ENCODE measurements at places on chromosomes 11 and 22.

- DNase-seq: no peak
These were observed 19.7 kb downstream of the PARVG start for GRCh38 chr22:44200451-44200850.

DNA sequence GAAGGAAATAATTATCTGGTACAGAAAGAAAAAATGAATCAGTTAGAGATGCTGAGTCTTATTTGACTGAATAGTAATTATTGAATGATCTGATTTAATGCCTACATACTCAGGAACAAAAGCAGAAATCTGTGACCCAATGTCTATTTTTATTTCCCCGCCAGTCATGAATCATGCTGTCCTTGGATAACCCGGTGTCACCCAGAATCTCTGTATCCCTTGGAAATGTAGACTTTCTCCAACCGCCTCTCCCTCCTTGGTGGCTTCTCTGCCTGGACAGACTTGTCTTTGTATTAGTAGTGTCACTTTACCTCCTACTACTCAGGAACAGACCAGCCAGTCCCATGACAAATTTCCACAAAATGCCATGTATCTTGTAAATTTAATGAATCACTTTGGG is 173.3 kb upstream of the PDGFD start:
- no peak for DNase-seq

DNA sequence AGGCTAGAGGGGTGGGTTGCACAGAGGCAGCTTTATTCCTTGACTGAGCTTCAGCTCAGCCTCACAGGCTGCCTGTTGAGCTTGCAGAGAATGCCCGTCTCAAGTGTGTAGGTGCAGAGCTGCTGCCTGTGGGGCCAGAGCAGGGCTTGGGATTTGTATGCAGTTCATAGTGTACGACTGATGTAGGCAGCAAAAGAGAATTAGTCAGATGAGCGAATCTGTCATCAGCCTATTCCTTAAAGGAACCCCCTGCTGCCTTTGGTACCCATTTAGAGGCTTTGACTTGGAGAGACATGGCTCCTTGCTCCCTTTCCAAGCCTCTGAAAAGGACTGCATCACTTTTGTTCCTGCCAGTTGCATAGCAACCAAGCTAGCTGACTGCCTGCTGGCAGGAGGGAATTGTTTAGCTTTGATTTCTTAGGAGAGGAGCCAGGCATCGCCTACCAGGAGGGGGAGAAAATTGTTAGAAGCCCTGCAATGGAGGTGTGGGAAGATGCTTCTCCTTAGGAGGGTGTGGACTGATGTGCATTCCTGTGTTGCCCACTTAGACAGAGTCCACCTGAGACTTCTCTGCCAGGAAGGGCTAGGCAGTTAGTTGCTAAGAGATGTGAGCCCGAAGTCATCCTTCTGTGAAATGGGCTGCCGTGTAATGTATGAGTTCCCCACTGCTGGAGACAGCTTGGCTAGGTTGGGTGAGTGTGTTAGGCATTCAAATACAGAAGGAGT is 10.9 kb downstream of the ACO2 start:
- no peak for DNase-seq

DNA sequence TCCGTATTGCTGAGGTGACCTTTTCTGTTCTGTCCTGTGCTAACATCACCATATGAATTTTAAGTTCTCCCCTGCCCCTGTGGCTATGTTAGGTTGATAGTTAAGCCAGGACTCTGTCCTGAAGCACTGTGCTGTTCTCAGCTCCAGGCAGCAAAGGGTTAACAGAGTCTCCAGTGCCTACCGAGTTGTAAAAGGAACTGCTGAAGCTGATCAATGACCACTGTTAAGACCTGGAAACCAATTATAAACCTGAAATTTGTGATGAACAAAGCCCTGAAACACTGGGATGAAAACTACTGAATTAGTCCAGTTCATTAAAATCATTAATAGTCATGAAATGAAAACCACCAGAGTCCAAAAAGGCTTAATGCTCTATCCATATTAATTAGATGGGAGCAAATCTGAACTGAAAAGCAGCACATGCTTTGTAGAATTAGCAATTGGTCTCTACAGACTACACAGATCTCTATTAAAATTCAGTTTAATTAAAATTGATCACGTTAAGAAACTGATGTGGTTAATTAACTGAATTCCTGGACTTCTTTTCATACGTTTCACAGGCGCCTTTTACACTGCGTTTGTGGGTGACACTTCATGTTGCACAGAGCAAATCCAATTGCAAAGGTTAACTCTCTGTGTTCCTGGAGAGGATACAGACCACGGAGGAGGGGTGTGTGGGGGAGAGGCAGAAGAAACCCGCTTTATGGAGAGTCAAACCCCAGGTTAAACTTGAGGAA is 188.5 kb upstream of the MPPED2 start:
- DNase-seq: no peak

- no peak for DNase-seq
These were observed 1.1 kb downstream of the OVOL1 start for GRCh38 chr11:65787649-65788622.

DNA sequence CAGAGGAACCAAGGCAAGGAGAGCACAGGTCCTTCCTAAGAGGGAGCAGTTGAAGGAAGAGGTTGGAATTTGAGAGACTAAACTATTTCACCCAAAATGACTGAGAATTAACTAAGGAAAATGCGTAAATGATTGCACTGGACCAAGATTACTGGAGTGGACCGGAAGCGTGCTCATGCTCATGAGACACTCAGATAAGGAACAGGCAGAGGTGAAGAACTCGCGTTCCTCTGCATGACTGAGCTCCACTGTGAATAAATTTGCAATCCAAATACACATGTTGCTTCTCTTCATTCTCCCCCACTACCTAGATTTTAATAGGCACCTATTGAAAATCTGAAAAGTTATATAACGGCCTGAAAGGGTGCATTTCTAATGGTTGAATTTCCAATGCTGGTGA is 207.0 kb downstream of the KIRREL3 start:
- no peak for DNase-seq

DNA sequence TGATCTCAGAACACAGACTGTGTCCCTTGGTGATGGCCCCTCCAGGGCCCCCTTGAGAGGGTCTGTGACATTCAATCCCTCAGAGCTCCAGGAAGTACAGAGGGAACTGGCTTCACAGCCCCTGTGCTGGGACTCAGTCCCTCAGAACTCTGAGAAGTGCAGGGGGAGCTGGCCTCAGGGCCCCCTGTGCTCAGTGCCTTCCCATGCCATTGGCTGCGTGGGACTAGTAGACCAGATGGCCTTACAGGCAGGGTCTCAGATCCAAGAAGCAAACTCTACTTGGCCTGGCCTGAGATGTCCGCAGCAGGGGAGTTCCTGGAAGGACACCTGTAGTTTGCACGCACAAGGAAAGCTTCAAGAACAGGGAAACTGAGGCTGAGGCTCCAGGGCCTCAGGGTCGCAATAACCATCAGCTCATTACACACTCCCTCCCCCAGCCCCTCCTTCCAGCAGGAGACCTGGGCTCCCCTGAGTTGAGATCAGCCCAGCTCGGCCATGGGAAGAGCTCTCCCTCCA is 138.4 kb downstream of the BRD1 start:
- DNase-seq: no peak

GRCh38 chr11:13140028-13140870 is 131.1 kb downstream of the RASSF10 start:
- DNase-seq: no peak

DNA sequence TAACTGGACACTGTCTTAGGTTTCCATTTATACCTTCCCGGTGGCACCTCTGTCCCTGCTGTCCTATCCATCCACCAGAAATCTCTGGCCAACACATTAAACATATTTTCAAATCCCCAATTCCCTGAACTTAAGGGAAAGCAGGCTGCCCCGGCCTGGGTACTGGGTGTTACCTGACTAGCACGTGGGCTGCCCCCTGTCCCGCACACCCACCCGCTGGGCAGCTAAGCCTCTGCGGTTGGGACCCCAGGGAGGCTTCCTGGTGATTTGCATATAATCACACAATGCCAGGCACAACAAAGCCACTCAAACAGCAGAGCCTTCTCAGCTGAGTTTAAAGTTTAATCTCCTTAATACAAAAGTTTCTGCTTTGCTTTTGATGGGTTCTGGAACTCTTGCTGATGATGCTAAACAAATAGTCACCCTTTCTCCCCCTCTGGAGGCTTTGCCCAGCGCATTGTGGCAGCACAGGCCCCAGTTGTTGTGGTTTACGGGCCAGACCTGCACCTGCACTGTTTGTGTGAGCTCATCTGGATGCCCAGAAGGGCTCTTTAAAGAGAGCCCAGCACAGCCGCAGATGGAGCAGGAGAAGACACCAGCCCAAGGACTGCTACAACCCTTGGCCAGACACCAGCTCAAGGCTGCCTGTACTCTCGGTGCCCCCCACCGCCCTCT is 59.9 kb upstream of the POU2AF1 start:
- DNase-seq: no peak

- no peak for DNase-seq
These were observed 2154.9 kb downstream of the LRRC4C start for GRCh38 chr11:39304586-39304985.

- no peak for DNase-seq
These were observed 298.0 kb upstream of the PLET1 start for GRCh38 chr11:112558691-112559090.

- DNase-seq: no peak
These were observed 207.3 kb downstream of the METTL15 start for GRCh38 chr11:28315440-28315839.

All from activated T-helper 9 cell treated with anti-CD3 and anti-CD28 coated beads, Interleukin-2, amount 50 U/mL, for 16 hours (primary cell).